AG08395 (cell line): ENCODE measurements at places on chromosomes 12 and 14.
A peak's percentile ranks its signal among the peaks of the same experiment; 100 is the strongest.

DNA sequence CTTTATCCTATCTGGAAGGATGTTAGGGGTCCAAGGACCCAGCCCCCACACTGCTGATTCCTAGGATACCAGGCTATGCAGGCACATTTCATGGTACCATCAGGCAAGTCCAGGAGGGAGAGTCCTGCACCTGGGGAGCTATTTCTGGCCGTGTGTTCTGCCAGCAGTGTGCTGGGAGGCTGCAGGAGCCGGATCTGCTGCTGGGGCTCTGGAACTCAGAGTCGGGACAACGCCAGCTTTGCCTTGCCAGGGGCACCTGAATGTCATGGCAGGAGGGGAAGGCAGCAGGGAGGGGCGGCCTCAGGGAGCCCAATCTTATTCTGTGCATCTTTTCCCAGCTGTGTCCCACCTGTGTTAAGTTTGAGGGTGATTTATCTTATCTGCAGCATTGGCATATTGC, 17.8 kb downstream of the SRRM4 start:
- DNase-seq: no peak

- no peak for DNase-seq
Observed at GRCh38 chr12:50564948-50565297, 60.1 kb downstream of the DIP2B start.

- DNase-seq: no peak
Observed at GRCh38 chr12:122868471-122869177, 27.3 kb downstream of the VPS37B start.

GRCh38 chr12:124369827-124370378, 75.0 kb downstream of the RFLNA start:
- DNase-seq: no peak

GRCh38 chr12:80200414-80200813, 101.1 kb downstream of the OTOGL start:
- no peak for DNase-seq

GRCh38 chr12:96824074-96824837, 82.8 kb upstream of the NEDD1 start:
- no peak for DNase-seq

DNA sequence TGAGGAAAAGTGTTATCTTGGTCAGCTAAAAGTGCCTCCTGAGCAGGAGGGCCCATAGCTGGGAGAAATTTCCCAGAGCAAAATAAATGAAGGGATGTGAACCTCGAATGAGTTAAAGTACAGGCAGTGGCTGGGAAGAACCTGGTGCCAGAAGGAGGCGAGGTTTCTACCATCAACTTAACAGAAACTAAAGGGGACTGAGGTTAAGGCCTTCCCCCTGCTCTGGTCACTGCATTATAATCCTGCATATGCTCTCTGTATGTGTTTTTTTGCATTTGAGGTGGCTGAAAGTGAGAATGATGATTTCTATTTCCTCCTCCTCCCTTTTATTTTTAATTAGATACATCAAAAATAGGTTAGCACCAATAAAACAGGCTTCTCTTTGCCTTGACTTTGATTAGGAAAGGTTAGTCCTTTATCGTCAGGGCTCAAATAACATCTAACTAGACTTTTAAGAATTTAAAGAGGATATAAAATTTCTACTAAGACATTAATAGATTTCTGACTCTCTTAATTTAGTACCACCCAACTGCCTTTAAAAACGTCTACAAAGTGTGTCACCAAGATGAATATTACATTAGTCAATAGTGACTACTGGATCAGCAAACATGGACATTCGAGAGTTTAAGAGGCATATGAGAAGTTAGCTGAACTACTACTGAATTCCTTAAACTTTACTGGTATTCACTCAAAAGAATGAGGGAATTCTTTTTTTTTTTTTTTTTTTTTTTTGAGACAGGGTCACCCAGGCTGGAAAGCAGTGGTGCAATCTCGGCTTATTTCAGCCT, 49.2 kb downstream of the GALNT4 start:
- no peak for DNase-seq

DNA sequence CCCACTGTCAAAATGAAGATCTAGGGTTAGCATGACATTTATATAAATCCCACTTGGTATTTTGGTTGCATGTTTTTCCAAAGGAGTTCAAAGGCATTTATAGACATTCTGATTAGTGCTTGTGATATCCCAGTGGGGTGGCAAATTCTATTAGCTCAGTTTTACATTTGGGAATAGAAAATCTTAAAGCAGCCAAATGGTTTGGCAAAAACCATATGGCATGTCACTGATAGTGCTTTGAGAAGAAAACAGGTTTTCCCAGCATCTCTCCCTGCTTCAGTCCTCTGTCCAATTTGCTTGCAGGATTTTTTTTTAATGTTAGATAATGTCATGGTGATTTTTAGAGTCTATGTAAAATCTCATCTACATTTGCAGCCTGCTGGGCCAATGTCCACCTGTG, 225.1 kb upstream of the DIO3 start:
- no peak for DNase-seq

GRCh38 chr14:23359722-23360447, 5.1 kb downstream of the EFS start:
- DNase-seq: no peak

DNA sequence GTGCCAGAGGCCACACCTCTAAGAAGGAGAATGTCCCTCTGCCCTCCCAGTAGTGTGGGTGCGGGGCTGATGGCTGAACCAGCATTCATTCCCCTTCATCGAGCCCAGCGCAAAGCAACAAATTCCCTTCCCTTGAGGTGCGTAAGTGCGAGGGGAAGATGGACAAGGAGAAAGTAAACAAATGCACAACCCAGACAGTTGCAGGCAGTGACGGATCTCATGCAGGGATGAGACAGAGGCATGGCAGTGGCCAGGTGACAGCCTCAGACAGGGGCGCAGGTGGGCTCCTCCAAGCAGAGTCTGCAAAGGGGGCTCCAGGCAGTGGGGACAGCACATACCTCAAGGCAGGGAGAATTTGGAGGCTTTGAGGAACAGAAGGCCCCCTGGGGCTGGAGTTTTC, 2.3 kb upstream of the MYL2 start:
- DNase-seq: no peak

DNA sequence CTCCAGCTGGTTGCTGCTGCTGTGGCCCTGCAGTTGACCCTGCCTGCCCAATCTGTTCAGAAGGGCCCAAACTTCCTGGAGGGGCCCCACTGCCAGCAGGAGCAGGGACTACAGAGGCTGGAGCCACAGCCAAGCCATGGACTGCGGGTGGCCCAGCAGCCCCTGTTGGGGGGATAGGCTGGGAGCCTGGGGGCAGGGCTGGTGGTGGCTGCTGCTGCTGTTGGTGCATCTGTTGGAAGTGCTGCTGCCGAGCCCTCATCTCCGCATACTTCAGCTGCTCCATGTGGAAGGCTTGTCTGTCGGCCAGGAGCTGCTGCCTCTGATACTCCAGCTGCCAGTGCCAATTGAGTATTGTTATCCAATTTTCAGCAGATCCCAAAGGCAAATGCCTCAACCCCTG, 7.2 kb downstream of the MYL6 start:
- no peak for DNase-seq

DNA sequence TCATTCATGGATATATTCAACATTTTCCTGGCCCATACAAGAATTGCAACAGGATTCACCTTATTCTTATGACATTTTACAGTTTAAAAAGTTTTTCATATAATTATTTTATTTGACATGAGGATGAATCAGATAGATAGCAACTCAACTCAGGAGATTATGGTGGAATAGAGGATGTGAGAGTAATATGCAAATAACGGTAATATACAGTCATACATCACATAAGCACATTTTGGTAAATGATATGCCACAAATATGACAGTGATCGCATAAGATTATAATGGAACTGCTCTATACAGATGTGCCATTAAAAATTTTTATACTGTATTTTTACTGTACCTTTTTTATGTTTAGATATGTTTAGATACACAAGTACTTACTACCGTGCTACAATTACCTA, 24.1 kb upstream of the CRADD start:
- no peak for DNase-seq

DNA sequence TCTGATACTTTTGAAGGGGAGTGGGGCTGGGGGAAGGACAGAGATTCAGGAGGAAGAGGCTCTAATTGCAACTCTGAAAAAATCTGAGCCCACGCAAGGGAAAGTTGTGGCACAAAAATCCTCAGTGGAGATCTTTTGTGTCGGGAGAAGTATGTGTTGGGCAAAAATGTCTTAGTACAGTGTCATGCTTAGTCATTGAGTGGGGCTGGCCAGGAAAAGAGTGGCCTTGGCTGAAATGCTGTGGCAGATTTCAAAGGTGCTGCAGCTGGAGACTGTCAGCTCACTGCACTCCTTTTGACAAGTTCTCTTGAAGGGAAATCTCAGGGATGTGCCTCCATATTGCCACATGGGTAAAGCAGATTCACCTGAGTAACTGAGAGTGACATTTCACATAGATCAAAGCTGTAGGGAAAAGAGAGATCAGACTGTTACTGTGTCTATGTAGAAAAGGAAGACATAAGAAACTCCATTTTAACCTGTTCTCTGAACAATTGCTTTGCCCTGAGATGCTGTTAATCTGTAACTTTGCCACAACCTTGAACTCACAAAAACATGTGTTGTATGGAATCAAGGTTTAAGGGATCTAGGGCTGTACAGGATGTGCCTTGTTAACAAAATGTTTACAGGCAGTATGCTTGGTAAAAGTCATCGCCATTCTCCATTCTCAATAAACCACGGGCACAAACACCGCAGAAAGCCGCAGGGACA, 36.0 kb upstream of the GLIPR1 start:
- DNase-seq: peak; percentile 71

GRCh38 chr12:50104417-50105366, 884 bp downstream of the GPD1 start:
- DNase-seq: no peak

DNA sequence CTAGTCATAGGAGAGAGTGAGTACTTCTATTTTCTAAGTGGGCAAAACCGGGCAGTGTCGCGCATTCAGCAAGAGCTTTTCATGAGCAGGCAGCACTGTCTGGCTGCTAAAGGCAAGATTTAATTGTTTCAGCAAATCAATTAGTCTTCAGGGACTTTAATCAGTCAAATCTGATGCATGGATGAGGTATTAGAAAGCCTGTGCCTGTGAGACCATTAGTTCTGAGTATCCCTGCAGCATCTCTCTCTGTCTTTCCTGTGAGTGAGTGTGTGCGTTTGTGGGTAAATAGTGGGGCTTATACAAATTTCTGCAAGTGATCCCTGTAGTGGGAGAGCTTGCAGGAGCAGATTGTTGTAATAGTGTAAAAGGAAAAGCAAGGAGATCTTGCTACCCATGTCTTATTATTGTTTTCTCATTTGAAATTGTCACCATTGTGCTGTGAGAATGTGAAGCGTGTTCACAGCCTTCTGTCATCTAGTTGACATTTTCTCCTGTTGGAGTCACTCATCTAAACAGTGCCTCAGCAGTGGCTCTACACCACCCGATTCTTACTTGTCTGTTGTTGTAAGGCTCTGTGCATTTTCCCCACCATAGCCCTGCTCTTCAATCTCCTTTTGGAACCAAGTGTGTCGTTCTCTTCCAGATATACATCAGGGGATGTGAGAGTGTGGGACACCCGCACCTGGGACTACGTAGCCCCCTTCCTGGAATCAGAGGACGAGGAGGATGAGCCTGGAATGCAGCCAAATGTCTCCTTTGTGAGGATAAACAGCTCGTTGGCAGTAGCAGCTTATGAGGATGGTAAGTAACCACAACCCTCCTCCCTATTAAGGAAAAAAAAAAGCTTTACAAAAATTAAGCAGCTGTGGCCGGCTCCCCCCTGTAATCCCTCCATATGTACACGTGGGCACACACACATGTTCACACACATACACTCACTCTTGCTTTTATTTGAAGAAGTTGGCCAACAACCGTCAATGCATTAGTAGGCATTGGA, 53.6 kb downstream of the FBXW8 start:
- DNase-seq: no peak

GRCh38 chr14:94355191-94355794, 32.2 kb upstream of the SERPINA6 start:
- peak; percentile 58 for DNase-seq

DNA sequence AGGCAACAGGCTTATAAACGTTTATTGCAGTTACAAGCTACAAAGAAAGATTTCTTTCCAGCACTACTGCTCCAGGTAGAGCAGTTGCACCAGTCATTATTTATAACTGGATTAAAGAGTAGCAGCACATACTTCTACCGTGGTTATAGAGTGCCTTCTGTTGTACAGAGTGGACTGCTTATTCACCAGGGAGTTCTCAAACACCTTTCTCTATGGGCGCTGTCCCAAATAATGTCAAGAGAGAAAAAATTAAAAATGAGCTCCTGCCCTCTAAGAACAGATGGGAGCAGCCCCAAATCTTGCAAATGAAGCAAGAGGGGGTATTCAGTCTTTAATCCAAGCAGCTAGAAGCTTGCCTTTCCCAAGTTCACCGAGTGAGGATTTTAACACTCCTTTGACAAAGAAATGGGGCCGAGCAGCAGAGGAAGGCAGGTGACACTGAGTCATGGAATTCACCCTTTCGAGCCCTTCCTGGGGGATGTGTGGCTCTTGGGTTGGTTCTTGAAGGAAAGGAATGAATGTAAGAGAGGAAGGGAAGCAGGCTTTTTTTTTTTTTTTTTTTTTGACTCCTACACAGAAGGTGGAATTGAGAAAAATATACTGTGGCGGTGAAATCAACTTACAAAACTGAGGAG, 181.2 kb downstream of the PRKCH start:
- DNase-seq: no peak

GRCh38 chr12:110741341-110742095, 1.2 kb downstream of the PPP1CC start:
- no peak for DNase-seq

GRCh38 chr14:63993992-63994391, 141.2 kb downstream of the SYNE2 start:
- no peak for DNase-seq

- peak; percentile 67 for DNase-seq
Observed at GRCh38 chr14:20857630-20858261, 33.4 kb upstream of the RNASE3 start.

- DNase-seq: no peak
Observed at GRCh38 chr12:6279256-6279628, 31.2 kb upstream of the PLEKHG6 start.

- no peak for DNase-seq
Observed at GRCh38 chr12:128059621-128060370, 207.2 kb upstream of the TMEM132C start.
